Right ventricle myocardium superior (tissue), 1 donor: ENCODE measurements at places on chromosomes 16 and 17. TPM values are rescaled to one million over a fixed set of nuclear protein-coding genes. Genes with fewer than 3 reads are reported as not detected.
A peak's percentile ranks its signal among the peaks of the same experiment; 100 is the strongest.

- no peak for DNase-seq
Measured at GRCh38 chr17:60073621-60074020, 5.1 kb downstream of the HEATR6 start.

DNAH2 gene
- not detected for total RNA-seq

ZNF768 gene
- 71.7 TPM for total RNA-seq

IRX3 gene
- total RNA-seq: 42.4 TPM

DNA sequence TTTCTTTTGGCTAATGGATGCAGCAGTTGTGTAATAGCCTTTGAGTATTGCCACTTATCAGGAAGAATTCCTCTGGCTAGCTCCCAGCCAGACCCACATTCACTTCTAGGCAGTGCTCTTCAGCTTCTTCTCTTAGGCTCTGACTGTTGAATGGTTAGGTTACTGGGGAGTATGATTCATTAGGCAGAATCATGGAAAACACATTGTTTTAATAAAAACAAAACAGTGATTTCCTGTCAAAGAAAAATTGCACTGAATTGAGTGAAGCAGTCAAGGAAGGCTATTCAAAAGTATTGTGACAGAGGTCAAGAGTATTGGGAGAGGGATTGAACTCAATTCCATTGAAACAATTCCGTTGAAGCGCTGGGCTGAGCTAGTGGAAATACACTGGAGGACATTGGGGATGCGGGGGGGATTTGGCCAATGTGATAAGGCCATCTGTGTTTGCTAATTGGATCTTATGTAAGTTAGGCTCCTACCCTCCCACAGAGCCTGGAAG is 68.0 kb downstream of the CNTNAP4 start:
- DNase-seq: peak; percentile 62

GRCh38 chr17:78717431-78717980 is 64.6 kb downstream of the CYTH1 start:
- no peak for DNase-seq

DNA sequence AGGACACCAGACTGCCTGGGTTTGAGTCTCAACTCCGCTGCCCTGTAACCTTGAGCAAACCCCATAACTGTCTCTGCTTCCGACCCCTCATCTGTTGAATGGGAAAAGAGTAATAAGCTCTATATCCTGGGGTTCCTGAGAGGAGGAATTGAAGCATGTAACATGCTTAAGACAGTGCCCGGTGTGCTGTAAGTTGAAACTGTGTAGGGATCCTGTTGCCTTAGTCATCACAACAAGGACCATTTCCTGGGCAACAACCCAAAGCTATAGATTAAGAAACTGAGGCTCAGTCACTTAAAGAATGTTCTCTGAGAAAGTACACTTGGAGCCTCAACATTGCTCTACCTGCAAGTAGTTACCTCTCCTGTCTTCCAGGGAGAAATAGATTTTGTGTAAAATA is 23.0 kb downstream of the CDH13 start:
- DNase-seq: no peak

DNA sequence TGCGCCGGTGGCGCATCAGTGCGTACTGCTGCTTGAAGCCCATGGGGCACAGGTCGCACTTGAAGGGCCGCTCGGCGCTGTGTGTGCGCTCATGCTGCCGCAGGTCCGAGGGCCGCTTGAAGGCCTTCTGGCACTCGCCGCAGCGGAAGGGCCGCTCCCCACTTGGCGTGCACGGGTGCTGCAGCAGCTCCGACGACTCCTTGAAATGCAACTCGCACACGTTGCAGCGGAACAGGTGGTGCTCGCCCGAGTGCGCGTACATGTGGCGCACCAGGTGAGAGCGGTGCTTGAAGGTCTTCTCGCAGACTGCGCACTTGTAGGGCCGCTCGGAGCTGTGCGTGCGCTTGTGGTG is 3.3 kb downstream of the ZNF319 start:
- no peak for DNase-seq

PPP4C gene
- total RNA-seq: 33.2 TPM

DNA sequence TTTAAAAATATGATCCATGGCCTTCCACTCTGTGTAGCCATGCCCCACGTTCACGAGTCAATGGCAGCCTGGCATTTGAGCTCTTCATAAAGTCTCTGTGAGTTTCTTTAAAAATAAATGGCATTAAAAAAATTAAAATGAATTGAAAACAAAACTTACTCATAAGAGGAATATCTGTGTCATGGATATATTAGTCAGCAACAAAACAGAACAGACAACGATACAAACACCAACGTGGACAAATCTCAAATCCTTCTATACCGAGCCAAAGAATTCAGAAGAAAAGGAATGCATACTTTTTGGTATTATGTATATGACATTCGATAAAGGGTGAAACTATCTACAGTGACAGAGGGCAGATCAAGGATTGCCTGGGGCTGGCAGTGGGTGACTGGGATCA is 8.2 kb upstream of the CMIP start:
- no peak for DNase-seq

DNA sequence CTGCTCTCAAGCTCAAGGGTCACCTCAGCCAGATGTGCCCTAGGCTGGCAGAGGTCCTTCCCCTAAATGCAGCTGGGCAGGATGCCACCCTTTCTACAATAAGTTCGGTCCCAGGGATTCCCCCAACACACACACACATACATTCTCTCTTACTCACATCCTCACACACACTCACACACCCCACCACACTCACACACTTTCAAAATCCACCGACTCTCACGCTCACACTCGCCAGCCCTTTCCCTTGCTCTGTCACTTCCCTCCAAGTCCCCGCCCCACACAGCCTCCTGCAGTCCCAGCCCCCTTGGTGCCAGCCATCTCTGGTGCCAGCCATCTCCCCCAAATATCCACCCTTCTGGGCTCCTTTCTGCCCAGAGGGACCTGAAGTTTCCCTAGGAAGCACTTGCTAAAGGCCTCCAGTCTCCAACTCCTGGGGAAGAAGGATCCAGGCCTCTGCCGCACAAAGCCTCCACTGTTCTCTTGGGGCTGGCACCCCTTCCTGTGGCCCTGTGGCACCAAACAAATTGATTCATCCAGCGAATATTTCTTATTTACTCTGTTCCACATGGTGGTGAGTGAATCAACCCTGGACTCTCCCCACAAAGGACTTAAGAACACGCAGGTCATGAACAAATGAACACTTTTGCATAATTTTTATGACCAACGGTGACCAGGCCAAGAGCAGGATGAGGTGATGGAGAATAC is 3.8 kb upstream of the USP36 start:
- DNase-seq: no peak

ZNF205 gene
- total RNA-seq: 6.9 TPM

DNA sequence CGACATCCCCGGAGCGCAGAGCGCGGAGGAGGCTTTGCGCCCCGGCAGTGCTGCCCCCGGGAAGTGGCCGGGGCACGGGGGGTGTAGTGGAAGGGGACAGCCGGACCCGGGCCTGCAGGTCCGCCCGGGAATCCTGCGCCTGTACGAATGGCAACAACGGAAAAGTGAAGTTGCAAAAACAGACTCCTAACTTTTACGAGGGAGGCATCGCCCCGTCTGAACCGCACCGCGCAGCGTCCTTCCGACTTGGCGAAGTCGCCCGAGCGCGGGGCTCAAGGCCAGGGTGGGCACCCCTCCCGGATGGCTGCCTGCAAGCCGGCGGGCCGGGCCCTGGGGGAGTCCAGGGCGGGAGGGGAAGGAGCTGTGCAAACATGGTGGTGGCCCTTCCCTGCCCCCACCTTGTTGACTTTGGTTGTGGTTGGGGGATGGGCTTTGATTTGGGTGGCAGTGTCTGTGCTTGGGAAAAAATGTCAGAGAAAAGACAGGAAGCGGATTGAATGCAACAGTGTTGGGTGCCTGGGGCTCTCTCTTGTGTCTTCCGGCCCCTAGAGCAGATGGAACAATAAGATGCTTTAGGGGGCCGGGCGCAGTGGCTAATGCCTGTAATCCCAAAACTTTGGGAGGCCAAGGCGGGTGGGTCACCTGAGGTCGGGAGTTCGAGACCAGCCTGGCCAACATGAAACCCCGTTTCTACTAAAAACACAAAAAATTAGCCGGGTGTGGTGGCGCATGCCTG is 675 bp downstream of the RNF213 start:
- DNase-seq: peak; percentile 68

GRCh38 chr16:4664538-4665418 is 28.6 kb upstream of the NUDT16L1 start:
- peak; percentile 70 for DNase-seq

DNA sequence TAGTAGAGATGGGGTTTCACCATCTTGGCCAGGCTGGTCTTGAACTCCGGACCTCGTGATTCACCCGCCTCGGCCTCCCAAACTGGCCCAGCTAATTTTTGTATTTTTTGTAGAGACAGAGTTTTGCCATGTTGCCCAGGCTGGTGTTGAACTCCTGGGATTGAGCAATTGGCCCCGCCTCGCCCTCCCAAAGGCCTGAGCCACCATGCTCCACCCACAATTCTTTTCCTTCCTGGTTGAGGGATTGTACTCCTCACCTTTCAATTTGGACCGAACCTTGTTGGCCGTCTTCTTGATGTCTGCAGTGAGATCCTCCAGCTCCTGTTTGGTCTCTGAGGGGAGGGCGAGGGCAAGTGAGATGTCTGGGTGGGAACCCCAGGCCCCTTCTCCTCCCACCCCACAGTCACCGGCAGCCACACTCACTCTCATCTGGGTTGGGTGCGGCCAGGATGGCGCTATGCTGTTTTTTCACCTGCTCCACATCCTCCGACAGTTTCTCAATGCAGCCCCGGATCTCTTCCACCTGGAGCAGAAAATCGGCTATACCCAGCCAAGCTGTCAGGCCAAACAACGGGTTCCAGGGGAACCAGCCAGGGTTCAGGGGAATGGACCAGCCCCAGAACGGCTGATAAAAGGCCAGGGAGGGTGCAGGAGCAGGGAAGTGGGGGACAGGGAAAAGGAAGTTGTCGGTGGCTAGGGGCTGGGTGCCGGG is 9.6 kb downstream of the STX1B start:
- DNase-seq: no peak

SMIM36 gene
- total RNA-seq: not detected

ACAP1 gene
- total RNA-seq: 14.9 TPM

DNA sequence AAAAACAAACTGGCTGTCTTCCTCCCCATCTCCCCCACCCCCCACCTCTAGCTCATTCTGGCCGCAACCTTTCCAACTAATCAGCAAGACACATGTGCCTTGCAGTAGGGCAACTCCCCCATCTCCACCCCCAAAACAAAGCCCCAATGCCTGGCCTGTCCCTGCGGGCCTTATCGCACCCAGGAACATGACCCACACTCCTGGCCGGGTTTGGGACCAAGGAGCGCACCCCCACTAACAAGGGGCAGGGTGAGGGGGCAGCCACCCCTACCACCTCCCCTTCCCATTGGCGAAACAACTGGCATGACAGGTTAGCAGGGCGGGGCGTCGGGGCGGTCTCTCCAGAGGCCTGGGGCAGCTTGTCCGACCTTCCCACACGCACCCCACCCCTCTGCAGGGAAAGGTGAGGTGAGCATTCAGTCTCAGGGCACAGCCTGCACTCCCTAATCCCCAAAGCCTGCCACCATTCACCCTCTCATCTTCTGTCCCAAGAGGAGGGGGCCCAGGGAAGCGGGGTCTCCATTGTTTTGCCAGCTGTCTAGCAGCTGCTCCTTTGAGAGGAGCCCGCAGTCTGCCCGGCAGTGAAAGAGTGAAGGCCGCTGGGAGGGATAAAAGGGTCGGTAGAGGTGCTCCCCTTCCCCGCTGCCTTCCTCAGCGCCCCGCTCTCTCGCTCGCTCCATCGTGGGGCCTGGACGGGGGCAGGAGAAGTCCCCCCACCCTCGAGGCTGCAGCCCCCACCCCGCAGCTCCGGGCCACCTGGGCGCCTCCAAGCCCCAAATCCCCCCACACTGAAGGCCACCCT is 765 bp downstream of the MYO18A start:
- DNase-seq: no peak
